ENCODE measurements at places on chromosomes 13 and 19.
A peak's percentile ranks its signal among the peaks of the same experiment; 100 is the strongest.

DNA sequence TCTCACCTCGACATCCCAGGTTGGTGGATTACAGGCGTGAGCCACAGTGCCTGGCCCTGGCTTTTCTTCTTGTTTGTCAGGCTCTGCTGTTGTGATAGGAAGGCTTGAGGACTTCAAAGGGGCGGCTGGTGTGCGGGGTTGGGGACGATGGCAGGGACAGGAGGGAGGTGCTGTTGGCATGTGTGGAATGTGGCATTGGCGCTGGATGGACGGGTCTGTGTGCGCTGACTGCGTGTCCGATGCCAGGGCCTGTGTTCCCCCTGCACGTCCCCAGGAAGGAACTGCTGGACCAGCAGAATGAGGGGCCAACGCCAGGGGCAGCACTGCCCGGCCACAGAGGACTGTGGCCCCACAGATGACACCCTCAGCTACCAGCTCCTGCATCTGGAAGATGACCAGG lies 12.7 kb upstream of the PTBP1 start:
- DNase-seq: no peak

- no peak for DNase-seq
Measured at GRCh38 chr19:19563348-19563848, 25.3 kb downstream of the CILP2 start.

GRCh38 chr13:49827891-49828290 lies 35.4 kb upstream of the KPNA3 start:
- no peak for DNase-seq

- DNase-seq: no peak
Measured at GRCh38 chr19:13461536-13461935, 44.7 kb downstream of the CACNA1A start.

DNA sequence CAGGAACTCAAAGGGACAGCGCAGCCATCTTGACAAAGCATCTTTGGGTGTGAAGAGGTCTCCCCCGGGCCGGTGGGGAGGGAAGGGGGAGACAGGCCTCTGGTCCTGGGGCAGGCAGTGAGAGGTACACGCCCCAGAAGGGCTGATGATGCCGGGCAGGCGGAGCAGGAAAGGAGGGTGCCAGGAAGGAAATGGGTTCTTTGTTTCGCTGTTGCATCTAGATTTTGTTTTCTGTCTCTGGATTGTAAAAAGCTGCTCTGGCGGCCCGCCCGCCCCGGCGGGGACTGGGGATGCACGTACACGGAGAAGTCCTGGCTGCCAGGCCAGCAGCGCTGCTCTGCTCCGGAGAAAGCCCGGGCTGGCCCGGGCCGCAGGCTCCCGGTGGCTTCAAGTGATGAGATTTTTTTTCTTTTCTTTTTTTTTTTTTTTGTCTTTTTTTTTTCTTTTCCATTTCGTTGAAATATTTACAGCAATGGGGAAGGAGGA lies 13.2 kb upstream of the ASF1B start:
- peak; percentile 50 for DNase-seq

GRCh38 chr19:1105008-1105872 lies 1.4 kb downstream of the GPX4 start:
- DNase-seq: no peak

DNA sequence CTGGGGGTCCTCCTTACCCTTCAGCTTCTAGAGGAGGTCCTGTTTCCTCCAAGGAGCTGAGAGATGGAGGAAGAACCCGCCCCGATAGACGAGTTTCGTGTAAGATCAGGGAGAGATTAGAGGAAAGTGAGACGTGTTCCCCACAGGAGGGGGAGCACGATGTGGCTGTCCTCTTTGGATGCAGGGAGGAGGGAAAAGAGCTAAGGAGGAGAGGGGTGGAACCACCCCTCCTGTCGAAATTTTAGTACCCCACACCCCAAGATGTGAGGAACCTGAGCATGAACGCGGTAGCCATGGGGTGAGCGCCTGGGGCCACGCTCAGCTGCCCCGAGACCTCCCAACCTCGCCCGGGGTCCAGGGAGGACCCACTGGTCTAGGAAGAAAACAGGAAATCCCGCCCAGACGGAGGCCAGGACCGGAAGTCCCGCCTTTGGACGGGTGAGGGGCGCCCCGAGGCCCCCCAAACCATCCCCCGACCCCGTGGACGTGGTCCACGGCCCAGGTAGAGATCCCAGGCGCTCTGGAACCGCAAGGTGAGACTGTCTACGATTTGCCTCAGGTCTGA lies 1.2 kb downstream of the AKT1S1 start:
- peak; percentile 42 for DNase-seq

GRCh38 chr13:101382701-101383100 lies 33.6 kb downstream of the NALCN start:
- no peak for DNase-seq

DNA sequence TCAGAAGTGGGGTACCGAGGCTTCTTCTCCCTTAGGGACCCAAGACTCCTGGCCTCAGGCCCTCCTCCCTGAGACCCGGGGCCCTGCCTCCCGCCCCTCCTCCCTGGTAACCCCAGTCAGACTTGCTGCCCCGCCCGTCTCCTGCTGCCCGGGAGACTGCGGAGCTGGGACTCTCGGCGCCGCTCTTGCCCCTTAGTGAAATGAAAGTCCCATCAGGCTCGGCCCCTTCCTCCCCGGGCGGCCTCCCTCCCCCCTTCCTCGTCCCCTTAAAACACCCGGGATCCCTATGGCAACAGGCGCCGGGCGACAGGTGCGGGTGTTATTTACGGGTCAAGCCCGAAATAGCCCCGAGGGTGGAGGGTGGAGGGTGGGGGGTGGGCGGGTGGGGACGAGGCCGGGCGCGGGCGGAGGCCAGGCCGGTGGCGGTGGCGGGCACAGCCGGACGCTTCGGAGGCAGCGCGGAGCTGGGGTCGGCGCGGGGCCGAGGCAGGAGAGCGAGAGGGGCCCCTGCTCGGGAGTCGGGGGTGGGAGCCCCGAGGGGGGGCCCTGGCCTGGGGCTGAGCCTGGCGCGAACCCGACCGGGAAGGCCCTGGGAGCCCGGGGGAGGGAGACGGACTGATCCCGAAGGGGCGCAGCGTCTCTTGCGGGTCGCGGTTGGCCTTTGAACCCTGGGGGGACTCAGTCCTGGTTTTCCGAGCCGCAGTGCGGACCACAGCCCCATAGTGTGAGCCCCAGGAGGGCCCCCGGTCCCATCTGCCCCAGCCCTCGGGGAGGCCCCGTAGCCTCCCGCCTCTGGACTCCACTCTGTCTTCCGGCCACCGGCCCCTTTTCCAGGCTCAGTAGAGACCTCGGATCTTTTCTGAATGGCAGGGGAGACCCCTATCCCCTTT lies at the start of gene CACNG6:
CACNG6 (plus strand) TSS at position 414 of the 890 bp plus-strand sequence. CDS start 1,241 bp downstream, outside the sequence.
- no peak for DNase-seq

DNA sequence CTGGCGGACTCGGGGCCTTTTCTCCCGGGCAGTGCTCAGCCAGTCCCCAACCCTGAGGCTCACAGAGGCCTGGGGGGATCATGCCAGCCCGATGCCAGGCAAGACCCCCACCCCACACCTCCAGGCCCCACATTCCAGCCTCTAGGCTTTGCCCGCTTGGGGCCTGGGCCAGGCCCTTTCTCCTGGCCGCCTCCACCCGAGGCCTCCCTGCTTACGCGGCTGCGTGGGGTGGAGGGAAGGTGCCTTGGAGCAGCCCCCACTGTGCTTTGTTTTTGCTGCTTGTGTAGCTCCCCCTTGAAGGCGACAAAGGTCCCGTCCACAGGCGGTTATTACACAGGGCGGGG lies 38.4 kb downstream of the SMIM24 start:
- no peak for DNase-seq

DNA sequence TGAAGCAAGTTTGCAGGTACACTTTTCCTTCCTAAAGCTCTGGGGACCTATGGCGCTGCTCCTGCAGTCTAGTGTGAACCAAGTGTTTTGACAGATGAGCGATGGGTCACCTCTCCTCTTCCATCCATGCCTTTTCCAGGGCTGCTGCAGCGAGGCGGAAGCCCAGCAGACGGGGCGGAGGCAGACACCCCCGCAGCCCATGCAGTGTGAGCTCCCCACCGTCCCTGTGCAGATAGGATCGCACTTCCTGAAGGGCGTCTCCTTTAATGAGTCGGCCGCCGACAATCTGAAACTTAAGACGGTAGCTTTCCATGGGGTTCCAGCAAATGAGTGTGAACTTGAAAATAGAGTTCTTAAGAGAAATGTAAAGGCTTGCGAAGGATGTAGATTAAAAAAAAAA lies 37.1 kb upstream of the GPI start:
- DNase-seq: no peak

DNA sequence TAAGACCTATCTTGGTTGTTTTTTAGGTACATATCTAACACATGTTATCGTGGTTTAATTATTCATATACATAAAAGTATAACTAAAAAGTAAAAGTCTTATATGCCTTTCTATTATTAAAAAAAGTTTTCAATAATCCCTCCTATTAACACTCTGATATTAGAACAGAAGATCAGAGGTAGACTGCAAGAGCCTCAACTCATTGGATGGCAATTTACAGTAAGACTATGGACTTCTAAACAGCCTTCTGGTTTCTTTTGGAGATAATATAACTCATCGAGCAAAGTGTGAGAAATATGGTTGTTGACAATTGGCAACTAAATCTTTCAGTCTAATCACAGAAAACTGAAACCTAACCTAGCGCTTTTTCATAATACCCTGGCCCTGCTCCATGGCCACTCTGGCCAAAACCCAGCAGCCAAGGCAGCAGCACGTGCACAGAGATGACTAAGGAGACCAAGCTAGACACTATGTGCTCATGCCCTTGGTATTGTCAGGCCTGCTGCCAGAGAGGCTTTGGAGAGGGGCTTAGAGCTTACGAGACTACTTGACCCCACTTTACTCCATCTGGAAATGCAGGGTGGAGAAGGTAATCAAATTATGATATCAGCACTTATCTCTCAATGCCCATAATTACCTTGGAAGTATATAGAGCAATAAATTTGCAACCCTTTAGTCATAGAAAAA lies 40.6 kb upstream of the EEF1AKMT1 start:
- DNase-seq: no peak

DNA sequence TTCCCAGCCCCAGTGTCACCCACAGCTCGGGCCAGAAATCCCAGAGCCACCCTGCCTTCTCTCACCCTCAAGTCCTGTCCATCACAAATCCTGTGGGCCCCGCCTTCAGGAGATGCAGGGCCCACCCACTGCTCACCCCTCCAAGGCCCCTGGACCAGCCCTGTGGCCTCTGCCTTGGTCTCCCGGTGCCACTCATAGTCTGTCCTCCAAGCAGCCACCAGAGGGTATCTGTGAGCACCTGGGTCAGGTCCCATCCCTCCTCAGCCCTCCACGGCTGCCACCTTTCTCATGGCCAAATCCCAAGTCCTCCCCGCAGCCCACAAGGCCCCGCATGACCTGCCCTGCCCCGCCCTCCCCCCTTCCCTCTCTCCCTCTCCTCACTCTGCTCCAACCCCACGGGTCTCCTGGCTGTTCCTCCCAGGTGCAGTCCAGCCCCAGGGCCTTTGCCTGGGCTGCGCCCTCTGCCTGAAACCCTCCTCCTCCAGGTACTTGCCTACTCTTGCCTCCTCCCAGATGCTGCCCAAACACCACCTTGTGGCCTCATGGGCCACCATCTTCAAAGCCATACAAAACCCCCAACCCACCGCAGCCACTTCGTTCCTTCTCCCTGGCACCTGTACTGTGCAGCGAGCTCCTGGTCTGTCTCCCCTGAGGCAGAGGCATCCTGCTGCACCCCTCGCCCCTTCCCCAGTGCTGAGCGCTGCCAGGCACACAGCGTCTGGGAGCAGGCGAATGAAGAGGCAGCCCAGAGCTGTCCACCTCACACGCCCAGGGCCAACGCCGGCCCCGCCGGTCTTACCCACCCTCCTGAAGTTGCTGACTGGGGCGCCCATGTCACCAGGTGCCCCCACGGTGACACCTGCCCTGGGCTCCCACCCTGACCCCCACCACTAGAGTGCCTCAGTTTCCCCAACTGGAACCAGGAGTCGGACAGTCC lies 13.2 kb upstream of the UQCR11 start:
- no peak for DNase-seq

DNA sequence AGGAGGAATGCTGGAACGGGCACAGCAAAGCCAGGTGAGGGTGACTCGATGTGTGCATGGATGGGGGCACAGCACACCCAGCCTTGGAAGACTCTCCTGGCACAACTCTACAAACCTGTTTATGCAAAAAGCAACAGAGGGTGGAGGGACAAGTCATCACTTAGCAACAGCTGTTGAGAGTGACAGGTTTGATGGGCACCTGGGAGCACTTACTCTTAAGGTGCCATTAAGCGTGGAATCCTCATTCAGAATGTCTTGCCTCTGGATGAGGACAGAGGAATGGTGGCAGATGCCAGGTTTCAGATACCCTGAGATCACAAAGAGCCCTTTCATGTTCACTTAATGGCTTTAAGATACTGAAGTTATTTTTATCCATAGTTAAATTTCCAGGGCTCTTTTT lies 97.0 kb downstream of the DCT start:
- no peak for DNase-seq

- DNase-seq: no peak
Measured at GRCh38 chr19:16015805-16016173, 60.5 kb upstream of the TPM4 start.

DNA sequence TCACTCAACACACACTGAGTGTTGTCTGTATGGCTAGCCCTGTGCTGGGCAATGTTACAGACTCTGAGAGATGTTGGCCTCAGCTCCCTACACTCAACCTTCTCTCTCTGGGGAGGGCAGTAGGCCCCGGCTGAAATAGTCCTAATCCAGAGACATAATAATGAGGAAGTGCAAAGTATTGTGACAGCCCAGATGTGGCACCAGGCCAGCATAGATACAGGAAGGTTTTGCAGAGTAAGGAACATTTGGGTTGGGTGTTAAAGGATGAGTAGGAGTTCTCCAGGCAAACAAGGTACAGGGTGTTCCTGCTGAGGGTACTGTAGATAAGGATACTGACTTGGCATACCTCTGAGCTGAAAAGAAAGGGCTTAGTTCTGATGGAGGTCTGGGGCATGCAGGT lies 2.4 kb downstream of the LIN7B start:
- no peak for DNase-seq

GRCh38 chr19:48645620-48646000 lies 377 bp downstream of the CA11 start:
- no peak for DNase-seq

DNA sequence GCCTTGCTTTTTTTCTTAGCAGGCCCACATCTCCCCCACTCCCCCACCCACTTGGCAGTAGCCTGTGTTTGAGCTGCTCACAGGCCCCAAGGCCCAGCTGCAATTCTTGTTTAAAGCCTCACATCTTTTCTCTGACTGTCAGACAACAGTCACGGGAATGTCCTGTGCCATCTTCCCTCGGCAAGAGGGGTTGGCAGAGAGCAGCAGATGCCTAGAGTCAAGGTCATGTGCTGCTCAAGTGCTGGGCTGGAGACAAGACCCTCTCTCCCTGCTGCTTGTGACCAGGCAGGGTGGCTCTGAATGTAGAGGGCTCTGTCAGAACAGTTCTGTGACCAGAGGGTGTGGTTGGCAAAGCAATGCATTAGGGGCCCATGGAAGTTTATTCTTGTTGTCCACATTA lies 47.4 kb downstream of the BBC3 start:
- DNase-seq: no peak

GRCh38 chr13:89270736-89271135 lies 1599.6 kb downstream of the SLITRK5 start:
- no peak for DNase-seq

Measured in activated T-cell treated with anti-CD3 and anti-CD28 coated beads for 1 hour (primary cell).